ENCODE measurements at places on chromosomes 3 and 15.
A peak's percentile ranks its signal among the peaks of the same experiment; 100 is the strongest.

- peak; percentile 30 for DNase-seq
Measured at GRCh38 chr3:197355713-197356112, 57.3 kb upstream of the DLG1 start.

GRCh38 chr15:92120094-92120795 lies 266.7 kb downstream of the SLCO3A1 start:
- no peak for DNase-seq

GRCh38 chr3:39917065-39917773 lies 107.8 kb downstream of the MYRIP start:
- DNase-seq: peak; percentile 51

- peak; percentile 19 for DNase-seq
Measured at GRCh38 chr3:28726840-28727239, 378.2 kb upstream of the AZI2 start.

DNA sequence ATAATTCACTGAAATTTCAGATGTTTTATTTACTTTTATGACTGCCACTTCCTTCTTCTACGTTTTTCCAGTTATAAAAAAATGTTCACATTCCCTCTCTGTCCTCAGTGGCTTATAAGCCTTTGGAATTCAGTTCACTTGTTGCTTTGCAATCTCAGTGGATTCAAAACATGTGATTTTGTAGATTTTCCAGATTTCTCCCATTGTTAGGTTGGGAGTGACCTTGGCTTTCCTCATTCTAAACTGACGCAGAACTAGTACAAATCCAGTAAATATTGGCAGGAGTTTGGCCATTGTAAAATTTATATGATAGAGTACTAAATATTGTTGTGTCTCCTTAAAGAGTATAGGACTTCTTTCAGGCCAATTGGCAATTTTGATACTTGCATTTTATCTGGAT lies 812.3 kb upstream of the ROBO1 start:
- DNase-seq: no peak

DNA sequence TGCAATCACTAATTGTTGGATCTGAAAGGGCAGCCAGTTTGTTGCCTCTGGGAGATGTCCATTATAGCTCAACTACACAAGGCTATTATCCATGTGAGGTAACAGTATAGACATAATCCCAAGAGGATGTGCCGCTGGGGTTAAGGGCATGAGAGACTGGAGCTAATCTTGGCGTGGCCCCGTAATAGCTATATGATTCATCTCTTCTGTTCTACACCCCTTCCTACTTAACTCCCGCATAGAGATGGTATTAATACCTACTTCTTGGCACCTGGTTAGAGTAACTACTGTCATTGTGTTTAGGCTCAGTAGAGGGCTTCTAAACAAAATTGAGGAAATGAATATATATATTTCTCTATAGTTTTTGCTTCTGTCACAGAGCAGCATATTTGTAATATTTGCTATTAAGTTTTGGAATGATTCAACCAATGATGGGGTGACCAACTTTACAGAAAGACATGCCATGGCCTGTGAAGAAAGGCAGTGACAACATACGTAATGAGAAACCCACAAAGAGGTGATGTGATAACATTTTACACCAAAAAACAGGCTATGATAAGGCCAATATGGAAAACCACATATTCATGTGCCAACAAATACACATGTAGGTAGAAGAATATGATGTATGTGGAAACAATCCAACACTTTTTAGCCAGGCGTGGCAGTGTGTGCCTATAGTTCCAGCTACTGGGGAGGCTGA lies 76.8 kb upstream of the DPH6 start:
- DNase-seq: no peak

DNA sequence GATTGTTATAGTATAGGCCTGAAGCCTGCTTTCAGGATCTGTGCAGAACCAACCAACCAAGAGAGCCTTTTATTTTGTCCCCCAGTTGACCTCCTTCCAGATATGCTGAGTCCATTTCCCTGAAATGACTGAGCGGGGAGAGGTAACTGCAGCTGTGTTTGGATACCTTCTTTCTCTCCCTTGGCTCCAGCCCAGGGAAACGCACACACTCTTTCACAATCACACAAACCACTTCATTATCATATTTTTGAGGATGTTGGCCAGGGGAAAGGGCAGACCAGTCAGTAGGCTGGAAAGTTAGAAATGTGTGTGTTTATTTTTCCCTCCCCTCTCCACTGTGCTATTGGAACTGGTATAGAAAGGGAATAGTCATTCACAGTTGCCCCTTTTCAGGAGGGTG lies 417.7 kb upstream of the TBL1XR1 start:
- DNase-seq: peak; percentile 50

DNA sequence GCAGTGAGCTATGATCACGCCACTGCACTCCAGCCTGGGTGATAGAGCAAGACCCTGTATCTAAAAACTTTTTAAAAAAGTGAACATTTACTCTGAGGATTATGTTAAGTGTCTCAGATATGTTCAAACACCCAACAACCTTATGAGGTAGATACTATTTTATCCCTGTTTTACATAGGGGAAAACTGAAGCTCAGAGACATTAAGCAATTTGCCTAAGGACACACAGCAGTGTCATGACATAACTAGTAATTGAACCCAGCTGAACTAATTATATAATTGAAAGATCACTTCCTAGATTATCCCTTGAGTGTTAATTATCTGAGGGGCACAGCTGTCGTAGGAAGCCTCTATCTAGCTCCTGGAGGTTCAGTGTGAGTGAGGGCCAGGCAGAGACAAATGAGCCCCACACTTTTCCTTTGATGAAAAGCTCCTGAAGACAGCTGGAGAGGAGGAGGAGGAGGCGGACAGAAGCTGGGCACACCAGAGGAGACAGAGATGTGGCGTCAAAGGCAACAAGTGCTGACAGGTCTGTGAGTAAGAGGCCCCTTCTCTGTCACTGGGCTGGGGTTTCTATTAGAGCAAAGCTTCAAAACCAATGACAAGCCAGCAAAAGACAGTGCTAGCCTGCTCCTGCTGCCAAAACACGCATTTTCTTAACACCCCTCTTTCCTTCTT lies 20.5 kb downstream of the TRH start:
- no peak for DNase-seq

GRCh38 chr15:94912760-94913159 lies 681.4 kb downstream of the MCTP2 start:
- no peak for DNase-seq

GRCh38 chr3:51620543-51620942 lies 50.5 kb upstream of the TEX264 start:
- no peak for DNase-seq

DNA sequence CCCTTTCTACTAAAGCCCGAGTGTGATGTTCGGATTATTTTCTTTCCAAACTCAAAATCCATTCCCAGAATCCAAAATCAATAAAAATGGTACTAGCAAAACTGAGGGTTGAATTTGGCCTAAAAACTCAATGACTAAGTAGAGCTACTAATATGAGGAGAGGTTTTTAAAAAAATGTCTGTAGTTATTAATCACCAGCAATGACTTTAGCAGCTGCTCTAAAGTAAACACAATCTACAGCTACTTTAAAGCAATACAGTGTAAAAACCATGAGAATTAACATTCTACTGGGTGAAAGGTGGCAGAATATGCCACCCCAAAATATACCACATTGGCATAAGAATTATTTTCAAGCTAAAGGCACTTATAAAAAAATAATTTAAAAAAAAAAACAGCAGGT lies 23.5 kb downstream of the FHIT start:
- DNase-seq: no peak

DNA sequence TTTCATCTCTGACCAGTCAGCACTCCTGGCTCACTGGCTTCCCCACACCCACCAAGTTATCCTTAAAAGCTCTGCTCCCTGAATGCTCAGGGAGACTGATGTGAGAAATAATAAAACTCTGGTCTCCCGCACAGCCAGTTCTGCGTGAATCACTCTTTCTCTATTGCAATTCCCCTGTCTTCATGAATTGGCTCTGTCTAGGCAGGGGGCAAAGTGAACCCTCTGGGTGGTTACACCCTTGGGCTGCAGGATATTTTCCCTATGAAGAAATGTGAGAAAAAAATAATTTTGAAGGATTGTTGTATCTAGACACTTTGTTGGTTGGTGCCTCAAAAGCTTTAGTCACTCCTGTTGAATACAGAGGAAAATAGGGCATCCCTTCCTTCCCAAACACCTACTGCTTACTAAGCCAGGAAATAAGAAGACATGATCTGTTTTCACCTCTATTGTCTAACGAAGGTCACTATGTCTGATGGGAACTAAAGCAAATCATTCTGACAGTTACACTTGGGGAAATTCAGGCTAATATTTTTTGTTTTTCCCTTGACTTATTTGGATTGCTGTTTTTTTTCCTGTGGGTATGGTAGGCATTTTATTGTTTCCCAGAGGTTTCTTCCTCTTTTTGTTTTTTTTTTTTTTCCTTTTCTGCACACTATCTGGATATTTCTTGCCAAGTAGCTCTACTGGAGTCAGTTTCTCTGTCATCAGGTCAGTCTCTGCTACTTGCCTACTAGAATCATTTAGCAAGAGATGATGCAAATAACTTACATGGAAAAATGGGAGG lies 15.3 kb upstream of the TNFSF10 start:
- no peak for DNase-seq

- DNase-seq: no peak
Measured at GRCh38 chr3:25556447-25556846, 108.3 kb downstream of the TOP2B start.

Measured in RCC 7860 (cell line).